ENCODE measurements at places on chromosomes 3 and 15. TPM values are rescaled to one million over a fixed set of nuclear protein-coding genes. Genes with fewer than 3 reads are reported as not detected.

The PSMA4 gene
- 143 TPM for total RNA-seq

DNA sequence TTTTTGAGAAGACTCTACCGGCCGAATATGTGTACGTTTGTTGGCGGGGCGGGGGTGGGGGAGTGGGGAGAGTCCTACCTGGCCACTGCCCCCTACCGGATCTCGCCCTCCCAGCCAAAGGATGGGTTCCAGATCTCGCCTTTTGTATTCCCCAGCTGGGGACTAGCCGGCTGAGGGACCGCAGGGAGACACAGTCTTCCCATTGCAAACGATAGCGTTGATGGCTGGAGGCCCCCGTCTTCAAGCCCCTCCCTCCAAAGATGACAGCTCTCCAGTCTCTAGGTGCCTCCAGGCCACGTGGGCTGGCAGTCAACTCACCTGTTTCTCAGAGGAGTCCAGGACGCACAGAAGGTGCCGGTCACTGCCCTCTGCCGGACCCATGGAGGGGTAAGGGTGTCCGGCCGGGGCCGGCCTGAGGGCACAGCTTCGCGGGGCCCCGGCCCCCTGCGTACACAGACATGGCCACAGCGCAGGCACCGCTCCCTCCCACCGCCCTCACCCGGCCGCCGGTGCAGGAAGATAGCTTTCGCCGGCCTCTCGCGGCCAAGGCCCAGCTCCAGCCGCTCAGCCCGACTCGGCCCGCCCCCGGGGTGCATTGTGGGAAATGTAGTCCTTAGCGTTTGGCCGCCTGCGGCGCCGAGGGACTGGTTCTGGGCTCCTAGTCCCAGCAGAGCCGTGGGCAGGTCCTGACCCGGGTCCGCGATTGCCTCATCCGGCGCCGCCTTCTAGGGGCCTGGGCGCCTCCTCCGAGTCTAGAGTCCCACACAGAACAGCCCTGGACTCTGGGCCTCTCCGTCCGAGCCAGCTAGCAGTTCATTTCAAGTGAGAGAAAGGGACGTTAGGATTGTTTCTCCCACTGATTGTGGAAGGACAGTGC, at the start of gene MON1A:
TSS of gene MON1A (minus strand) at position 521 of the 877 bp plus-strand sequence. CDS start 16,465 bp downstream, outside the sequence.
- peak within 1 kb of the TSS; percentile 64 for H3K4me3 ChIP-seq
- DNase-seq: peak; percentile 93
- no peaks in the 10 kb centered on the region for H3K27me3 ChIP-seq
- peaks cover 14% of the 10 kb centered on the region for H3K4me1 ChIP-seq
- no peaks in the 10 kb centered on the region for H3K36me3 ChIP-seq
- H3K27ac ChIP-seq: peak within 1 kb of the TSS; percentile 87

- H3K27ac ChIP-seq: no peak overlapping the region
- H3K36me3 ChIP-seq: no peaks in the 10 kb centered on the region
- H3K4me3 ChIP-seq: no peak overlapping the region
Observed at GRCh38 chr3:124593442-124593829, 136.8 kb upstream of the UMPS start.

GRCh38 chr3:171971919-171972514, 67.4 kb upstream of the FNDC3B start:
- peaks cover 16% of the 10 kb centered on the region for H3K4me1 ChIP-seq
- no peak overlapping the region for H3K27ac ChIP-seq
- no peaks in the 10 kb centered on the region for H3K27me3 ChIP-seq
- no peak for DNase-seq
- no peaks in the 10 kb centered on the region for H3K36me3 ChIP-seq
